Stimulated activated CD8-positive, alpha-beta memory T cell treated with anti-CD3 and anti-CD28 coated beads, Interleukin-15, amount 100 ng/mL, for 4 hours (primary cell): ENCODE measurements at places on chromosomes 12 and 14.

DNA sequence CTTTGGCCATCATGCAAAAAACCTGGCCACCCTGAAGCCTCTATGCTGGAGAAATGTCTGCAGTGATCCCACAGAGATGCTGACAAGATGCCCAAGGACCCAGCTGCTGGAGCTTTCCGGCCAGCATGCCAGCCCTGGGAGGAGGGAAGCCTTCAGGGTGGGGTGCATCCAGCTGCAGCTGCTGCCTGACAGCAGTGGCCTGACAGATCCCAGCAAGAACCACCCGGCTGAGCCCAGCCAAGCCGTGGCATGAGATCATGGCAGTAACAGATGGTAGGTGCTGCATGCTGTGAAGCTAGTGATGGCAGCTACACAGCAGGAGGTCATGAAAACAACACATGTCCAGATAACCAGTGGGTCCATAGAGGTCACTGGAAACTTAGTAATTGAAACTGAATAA is 13.8 kb downstream of the CLBA1 start:
- DNase-seq, result no peak

GRCh38 chr12:14188744-14189143 is 176.7 kb upstream of the ATF7IP start:
- DNase-seq, result no peak

- no peak for DNase-seq
These were observed 124.2 kb upstream of the TSPAN8 start for GRCh38 chr12:71282020-71282419.

GRCh38 chr14:69652942-69653684 is 41.7 kb downstream of the SUSD6 start:
- DNase-seq, result no peak

- DNase-seq, result no peak
These were observed 289.5 kb upstream of the E2F7 start for GRCh38 chr12:77354766-77355362.

- no peak for DNase-seq
These were observed 12.3 kb upstream of the PARP11 start for GRCh38 chr12:3885277-3886094.

GRCh38 chr12:4178424-4179170 is 95.0 kb upstream of the CCND2 start:
- no peak for DNase-seq

DNA sequence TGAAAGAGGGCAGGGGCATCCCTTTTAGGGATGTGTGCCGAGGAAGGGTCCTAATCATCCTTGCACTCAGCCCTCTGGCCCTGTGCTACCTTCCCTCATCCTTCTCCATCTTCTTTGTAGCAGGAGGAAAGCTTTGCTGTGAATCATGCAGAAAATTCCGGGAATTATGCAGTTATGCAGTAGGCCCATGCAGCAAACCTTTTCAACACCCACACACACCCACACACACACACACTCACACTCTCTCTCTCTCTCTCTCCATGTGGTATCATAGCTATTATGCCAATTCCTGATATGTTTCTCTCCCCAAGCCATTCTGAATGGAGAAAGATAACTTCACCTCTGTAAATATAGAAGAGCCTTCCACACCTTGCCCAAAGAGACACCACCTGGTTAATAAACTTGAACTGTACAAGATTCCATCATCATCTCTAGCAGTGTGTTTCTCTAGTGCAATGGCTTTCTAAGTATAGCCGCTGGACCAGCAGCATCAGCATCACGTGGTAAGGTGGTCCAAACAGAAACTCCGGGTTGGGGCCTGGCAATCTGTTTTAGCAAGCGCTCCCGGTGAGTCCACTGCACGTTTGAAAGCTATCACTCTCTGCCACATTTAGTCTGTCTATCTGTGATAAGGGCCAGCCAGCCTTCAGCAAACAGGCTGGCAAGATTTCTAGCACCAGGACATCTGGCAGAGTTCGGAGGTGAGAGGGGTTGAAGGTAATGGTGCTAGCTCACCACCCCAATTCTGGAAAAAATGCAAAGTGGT is 57.6 kb downstream of the MDM2 start:
- no peak for DNase-seq
